ENCODE measurements at places on chromosomes 1 and 21.
A peak's percentile ranks its signal among the peaks of the same experiment; 100 is the strongest.

GRCh38 chr1:205442051-205442725 lies 13.7 kb downstream of the BLACAT1 start:
- DNase-seq = no peak

DNA sequence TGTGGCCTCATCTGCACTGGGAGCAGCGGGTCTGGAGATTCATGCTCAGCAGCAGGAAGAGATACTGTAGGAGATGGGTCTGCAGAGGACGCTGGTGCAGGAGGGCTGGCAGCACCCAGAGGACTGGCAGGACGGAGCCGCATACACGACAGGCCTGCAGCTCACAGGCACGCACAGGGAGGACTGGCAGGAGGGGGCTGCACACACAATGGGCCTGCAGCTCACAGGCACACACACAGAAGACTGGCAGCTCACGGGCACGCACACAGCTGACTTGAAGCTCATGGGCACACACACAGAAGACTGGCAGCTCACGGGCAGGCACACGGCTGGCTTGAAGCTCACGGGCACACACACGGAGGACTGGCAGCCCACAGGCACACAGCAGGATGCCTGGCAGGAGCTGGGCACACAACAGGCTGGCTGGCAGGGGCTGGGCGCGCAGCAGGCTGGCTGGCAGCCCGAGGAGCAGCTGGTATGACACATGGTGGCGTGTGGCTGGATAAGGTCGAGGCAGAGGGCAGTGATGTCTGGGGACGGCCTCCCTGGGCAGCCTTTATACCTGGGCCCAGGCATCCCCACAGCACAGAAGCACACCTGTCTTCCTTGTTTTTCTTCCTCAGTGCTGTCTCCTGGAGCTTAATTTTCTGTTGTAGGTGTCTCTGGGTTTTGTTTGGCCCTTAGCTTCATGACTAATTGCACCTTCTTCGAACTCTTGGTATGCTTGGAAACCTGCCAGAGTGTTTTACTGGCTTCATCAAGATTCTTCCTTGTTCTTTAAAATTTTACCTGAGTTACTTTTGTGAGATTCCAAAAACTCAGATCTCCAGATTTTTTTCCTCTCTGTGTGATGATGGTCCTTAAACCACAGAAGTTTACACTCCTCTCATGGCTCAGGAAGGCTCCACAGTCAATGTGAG lies at the start of gene KRTAP12-2:
TSS of gene KRTAP12-2 (minus strand) at position 527 of the 920 bp plus-strand sequence. CDS start at position 486, 41 bp downstream.
- no peak for DNase-seq

- DNase-seq = no peak
These were observed 500 bp upstream of the DOCK7 start for GRCh38 chr1:62688687-62689085.

DNA sequence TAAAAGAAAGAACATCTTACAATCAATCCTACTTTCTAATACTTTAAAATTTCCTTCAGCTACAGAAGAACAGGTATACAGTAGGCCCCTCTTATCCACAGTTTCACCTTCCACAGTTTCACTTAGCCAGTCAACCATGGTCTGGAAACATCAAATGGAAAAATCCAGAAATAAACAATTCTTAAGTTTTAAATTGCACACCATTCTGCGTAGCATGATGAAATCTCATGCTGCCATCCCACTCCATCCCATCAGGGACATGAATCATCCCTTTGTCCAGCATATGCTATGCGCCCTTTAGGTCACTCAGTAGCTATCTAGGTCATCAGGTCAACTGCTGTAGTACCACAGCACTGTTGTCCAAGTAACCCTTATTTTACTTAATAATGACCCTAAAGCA lies 67.7 kb downstream of the HSF2BP start:
- DNase-seq = no peak

GRCh38 chr1:157399343-157399983 lies 152.9 kb downstream of the FCRL5 start:
- DNase-seq = no peak

GRCh38 chr1:151616505-151616849 lies 4.6 kb downstream of the SNX27 start:
- DNase-seq = no peak

- DNase-seq = no peak
These were observed 16.9 kb downstream of the PFKFB2 start for GRCh38 chr1:207069858-207070506.

- no peak for DNase-seq
These were observed 36.0 kb downstream of the EIF2B3 start for GRCh38 chr1:44950434-44950833.

DNA sequence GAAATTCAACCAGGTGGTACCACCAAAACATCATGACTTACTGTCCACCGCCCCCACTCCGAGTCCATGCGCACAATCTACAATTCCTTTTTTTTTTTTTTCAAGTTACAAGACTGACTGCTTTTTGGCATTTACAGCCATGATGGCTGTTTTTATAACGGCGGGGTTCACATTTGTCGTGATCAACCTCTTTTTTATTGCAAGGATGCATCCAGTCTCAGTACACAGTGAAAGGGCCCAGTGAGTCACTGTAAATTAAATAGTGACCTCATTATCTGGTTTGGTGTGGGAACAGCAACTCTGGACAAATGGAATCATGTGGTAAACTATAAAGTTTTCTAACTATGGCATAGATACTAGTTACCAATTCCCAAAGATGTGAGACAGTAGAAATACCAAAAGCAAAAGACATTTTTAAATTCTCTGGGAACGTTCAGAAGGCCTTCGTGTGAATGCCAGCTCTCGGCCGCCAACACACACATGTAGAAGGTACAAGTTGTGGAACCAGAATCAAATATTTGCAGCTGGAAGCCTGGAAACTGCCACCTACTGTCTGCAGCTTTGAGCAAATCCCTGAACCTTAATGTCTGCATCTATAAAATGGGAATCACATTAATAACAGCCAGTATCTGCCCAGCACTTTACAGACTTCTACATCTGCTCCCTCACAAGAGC lies 4.9 kb downstream of the GLIS1 start:
- no peak for DNase-seq

GRCh38 chr1:30095051-30095450 lies 628.3 kb downstream of the MATN1 start:
- DNase-seq = no peak

- DNase-seq = no peak
These were observed 201.8 kb upstream of the B3GALT2 start for GRCh38 chr1:193388165-193388564.

GRCh38 chr21:42570362-42570761 lies 56.7 kb downstream of the SLC37A1 start:
- DNase-seq = peak; percentile 26

- no peak for DNase-seq
These were observed 38.4 kb downstream of the VAV3 start for GRCh38 chr1:107926436-107927080.

GRCh38 chr1:116389013-116389412 lies 16.0 kb downstream of the ATP1A1 start:
- no peak for DNase-seq

GRCh38 chr1:63612971-63613370 lies 19.8 kb downstream of the PGM1 start:
- DNase-seq = no peak

- no peak for DNase-seq
These were observed 40.9 kb downstream of the FBXO2 start for GRCh38 chr1:11613347-11613746.

- no peak for DNase-seq
These were observed 113.6 kb downstream of the FGGY start for GRCh38 chr1:59410457-59410856.

DNA sequence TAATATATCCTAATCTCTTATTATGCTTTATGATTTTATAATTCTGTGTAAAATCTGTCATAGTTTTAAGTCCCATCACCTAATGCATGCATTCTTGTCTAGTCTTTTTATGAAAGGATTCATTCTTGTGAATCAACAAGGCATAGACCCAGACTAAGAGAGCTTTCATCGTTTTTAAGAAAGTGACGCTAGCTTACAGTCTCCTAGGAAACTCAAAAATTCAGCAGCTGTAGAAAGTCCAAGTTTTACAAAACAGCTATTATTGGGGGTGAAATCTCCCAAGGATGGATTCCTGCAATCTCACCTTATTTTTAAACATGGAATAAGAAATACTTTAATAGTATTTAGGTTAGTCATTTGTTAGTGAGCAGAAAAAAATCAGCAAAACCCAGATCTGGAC lies 104.7 kb downstream of the NCAM2 start:
- no peak for DNase-seq

- DNase-seq = no peak
These were observed 84.3 kb downstream of the PTPN14 start for GRCh38 chr1:214467078-214467585.

GRCh38 chr1:243638186-243638585 lies 211.9 kb downstream of the AKT3 start:
- no peak for DNase-seq

- DNase-seq = no peak
These were observed 216.9 kb upstream of the SAMSN1 start for GRCh38 chr21:14762734-14763694.

DNA sequence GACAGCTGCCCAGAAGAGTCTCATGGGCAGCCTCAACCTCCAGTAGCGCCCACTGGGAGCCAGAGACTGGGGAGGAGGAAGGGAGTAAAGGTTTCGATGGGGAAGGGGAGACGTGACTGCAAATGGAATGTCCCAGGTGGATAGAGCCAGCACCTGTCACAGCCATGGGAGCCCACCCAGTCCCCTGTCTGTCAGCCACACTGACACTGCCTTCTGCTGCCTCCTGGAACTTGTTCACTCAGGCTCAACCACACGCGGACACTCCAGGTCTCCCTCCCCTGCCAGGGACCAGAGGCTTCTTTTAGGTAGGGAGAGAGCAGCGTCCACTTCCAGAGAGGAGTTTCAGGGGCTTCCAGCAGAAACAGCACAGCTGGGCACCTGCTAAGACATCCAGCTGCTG lies 346.3 kb downstream of the NPHP4 start:
- no peak for DNase-seq

DNA sequence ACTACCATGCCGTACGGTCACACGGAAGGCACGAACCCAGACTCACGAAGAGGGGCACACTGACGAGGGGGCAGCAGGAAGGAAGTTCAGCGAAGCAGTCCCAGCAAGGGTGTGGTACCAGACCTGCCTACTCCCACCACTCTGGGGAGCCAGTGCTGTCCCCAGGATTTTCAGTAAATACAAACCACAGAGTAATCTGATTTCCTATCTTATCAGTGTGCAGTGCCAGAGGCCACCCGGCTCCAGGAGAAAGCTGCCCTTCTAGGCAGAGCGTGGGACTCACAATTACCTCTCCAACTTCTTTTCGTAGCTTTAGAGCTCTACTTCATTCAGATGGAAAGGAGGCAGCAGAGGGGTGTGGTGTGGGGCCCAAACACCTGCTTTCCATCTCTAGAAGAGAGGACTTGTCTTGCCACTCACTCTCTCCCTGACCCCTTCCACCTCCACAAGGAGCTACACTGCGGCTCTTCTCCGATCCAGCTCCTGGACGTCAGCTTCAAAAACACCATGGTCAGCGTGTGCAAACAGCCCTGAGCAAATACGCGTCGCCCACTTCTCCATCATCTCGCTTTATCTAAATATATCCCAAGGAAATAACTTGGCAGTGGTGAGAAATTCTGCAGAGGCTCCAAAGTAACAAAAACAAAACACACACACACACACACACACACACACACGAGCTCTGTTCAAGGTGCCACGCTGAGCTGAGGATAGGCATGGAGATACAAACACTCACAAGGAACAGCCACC lies 98.5 kb downstream of the MRPL37 start:
- DNase-seq = no peak

GRCh38 chr1:58885998-58886397 lies 102.2 kb upstream of the JUN start:
- DNase-seq = no peak

- no peak for DNase-seq
These were observed 5.5 kb downstream of the C1QB start for GRCh38 chr1:22658385-22659163.

DNA sequence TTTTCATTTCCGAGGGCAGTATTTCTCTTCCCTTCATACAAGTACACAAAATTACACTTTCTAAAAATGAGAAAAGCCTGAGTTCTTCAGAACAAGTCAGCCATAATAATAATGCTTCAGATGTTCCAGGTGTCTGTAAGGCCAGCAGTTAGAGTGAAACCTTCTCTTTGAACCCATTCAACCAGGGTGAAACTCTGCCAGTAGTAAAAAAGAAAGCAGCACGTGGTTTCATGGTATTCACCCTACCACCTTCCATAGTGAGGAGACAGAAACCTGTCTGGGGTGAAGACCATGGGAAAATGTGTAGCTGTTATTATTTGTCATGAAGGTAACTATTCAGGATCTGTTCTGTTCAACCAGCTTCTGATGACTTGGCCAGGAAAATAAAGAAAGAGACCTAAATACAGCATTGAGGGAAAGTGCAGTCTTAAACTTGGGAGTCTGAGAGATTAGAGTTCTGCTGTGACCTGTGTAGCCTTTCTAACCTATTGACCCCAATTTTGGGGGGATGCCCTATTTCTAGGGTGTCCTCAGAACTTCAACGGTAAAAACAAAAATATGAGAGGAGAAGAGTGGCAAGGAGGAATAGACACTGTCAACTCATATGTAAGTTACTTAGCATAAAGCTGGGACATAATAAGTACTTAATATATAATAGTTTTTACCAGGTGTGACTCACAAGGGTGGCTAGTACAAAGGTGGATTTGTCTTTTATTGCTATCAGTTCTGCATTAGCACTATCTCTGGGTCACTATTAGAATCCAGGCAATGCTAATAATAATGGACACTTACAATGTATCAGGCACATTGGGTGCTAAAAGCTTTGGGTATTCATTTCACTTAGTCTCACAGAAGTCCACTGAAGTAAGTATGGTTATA lies 70.0 kb upstream of the TNFSF4 start:
- no peak for DNase-seq

DNA sequence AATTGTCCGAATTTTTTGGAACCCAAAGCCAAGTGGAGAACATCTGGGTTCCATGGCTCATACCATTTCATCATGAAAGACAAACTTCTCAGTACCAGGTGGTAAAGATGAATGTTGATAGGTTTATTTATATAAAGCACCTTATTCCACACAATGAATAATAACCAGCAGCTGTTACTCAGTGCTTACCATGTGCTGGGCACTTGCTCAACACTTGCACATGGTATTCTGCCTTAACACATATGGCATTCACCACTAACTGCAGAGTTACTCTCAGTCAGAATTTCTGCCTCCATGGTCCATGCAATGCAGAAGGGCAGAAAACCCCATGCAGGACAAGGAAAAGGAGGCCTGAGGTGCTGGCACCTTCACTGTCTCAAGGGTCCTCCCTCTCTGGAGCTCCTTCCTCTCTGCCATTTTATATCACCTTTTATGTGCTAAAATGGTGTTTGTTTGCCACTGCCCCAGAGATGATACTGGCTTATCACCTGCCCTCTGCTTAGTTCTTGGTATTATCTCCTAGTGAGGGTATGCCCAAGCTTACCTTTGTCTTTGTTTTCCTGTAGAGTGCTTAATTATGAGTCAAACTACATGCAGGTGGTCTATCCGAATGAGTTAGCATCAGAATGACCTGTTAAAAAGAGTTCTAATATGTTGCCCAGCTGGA lies 76.7 kb upstream of the ZNF326 start:
- no peak for DNase-seq

- no peak for DNase-seq
These were observed 64.0 kb downstream of the SYT6 start for GRCh38 chr1:114089502-114090138.

- no peak for DNase-seq
These were observed 29.8 kb upstream of the DNASE2B start for GRCh38 chr1:84368441-84368840.

- DNase-seq = no peak
These were observed 233.8 kb upstream of the USP25 start for GRCh38 chr21:15495965-15496364.

GRCh38 chr1:186735463-186735862 lies 55.2 kb upstream of the PTGS2 start:
- no peak for DNase-seq
